Large intestine (tissue), 12 donors: ENCODE measurements at places on chromosomes 7 and 10.

- no peak for DNase-seq
These were observed 138.6 kb downstream of the CHN2 start for GRCh38 chr7:29332875-29333855.

DNA sequence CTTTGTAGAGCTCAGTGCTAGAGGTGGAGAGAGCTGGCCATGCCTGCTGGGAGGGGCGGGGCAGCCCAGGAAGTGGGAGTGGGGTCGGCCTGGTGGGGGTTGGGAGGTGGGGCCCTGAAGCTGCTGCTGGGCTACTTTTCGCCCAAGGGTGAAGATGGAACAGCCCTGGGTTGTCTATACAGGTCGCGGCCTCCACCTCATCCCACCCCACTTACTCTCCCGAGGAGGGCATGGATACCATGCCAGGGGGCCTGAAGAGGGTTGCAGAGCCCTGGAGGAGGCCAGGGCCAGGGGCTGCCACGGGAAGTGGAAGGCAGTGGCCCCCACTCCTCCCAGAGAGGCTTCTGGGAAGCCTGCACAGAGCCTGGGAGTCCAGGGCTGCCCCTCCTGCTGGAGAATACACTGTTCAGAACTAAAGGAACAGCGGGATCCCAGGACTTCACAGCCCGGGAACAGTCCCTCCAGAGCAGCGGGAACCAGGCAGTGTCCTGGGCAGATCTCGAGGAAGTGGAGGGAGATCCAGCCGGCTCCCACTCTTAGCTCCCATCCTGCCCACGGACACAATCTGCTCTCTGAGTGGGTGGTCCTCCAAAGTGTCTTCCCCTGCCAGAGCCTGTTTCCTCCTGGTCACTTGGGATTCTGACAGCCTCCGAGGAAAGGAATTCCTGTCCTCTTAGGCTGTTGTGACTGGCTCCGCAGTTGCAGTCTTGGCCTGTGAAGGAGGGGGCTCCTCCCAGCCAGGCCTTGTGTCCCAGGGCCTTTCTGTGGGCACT, 23.5 kb downstream of the MAT1A start:
- DNase-seq: no peak

GRCh38 chr7:75870557-75871161, 8.2 kb upstream of the RHBDD2 start:
- no peak for DNase-seq

DNA sequence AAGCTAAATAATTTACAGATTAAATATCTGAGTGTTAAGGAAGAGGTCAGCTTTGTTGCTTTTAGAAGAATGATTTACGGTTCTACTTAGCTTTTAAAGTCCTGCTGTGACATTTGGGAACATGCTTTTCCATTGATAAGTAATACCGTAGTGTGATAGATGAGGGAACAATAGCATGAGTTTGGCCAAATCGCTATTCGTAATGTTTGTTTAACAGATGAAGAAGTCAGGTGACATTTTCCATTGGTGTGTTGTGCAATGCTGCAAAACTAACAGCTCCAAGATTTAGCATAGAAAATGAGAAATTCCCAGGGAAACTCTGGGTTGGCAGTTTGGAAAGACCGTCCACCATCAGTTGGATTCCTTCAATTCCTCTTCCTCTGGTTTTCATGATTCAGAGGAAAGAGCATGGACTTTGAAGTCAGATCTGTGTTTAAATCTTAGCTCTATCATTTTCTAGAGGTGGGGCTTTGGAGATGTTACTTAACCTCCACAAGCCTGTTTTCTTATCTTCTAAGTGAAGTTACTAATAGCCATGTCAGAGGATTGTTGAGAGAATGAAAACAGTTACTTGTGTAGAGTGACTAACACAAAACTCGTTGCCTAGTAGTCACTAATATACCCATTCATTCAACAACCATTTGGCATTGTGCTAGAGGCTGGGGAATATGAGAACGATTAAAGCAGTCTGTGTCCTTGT, 140.4 kb upstream of the BMPER start:
- DNase-seq: peak; percentile 26

GRCh38 chr7:81514546-81514945, 255.3 kb downstream of the HGF start:
- DNase-seq: no peak

DNA sequence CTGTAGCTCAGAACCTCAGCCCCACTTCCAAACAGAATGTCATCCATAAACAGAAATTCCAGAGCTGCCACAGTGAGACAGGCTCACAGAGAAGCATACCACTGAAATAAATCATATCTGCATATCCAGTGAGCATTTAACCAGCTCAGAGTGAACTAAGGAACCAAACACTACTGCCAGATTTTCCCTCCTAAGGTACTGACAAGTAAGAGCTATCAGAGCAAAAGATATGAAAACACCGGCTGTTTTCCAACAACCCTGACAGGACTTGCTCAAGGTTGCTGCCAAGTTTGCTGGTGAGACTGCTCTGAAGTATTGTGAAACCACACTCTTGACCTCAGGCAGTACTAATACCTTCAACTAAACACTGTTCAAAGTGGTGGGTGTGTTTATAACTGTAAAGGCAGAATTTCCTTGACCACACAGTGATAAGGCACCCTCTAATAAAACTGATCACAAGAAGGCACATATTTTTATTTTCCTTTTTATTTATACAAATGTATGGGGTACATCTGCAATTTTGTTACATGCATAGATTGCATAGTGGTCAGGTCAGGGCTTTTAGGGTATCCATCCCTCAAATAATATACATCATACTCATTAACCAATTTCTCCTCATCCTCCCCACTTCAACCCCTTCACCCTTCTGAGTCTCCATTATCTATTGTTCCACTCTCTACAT, 18.3 kb downstream of the SGMS1 start:
- peak; percentile 71 for DNase-seq

DNA sequence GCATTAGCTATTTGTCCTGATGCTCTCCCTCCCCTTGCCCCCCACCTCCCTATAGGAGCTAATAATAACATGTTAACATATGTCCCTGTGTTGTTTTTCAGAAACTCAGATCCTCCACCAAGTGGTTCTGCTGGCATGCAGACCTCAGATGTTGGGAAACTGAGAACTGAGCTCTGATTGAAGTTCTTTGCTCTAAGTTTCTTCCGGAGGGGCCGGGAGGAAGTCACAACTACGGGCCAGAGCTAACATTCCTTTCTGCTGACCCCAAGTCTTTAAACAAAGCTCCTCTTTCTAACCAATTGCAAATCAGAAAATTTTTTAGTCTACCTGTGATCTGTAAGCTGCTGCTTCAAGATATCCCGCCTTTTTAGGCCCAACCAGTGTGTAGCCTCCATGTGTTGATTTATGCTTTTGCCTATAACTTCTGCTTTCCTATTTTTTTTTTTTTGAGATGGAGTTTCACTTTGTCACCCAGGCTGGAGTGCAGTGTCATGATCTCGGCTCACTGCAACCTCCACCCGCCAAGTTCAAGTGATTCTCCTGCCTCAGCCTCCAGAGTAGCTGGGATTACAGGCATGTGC, 66.6 kb downstream of the LYZL1 start:
- no peak for DNase-seq

DNA sequence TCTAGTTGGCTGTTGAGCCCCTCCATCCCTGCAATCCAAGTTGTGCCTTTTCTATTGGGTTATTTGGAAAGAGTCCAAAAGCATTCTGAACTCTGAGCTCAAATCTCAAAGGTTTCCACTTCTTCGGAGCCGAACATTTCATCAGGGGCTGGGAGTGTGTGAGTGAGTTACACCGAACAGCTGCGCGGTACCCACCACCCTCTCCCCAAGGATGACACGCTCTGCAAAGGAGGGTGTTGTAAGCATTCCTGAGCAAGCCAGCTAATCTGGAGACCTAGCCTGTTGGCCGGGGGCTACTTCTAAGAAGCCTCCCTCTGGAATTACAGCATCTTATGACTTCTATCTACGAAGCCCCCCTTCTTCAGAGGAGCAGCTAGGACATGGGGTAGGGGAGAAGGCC, 270.5 kb downstream of the CREB5 start:
- no peak for DNase-seq

DNA sequence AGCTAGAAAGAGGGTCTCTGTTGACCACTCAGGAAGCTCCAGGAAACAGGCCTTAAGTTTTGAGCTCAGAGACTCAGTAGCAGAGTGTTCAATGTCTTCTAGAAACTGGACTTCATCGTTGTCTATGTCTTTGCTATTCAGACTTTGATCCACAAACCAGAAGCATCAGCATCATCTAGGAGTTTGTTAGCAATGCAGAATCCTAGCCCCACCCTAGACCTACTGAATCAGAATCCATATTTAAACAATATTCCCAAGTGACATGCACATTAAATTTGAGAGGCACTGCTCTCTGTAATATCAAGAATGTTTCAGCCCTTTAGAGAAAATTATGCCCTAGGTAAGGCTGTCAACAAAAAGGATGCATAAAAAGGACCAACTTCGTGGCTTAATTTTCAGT, 12.9 kb upstream of the OGDHL start:
- DNase-seq: no peak

GRCh38 chr7:126803060-126803665, 449.6 kb downstream of the GRM8 start:
- DNase-seq: peak; percentile 55

- no peak for DNase-seq
These were observed 387.1 kb downstream of the LRMDA start for GRCh38 chr10:75818552-75818951.

- no peak for DNase-seq
These were observed 204.6 kb upstream of the POM121L12 start for GRCh38 chr7:52830801-52831200.
